GM12864 (cell line): ENCODE measurements at places on chromosomes 7 and 10.

- peak; percentile 72 for DNase-seq
These were observed 9.5 kb downstream of the SLC13A1 start for GRCh38 chr7:123190109-123190831.

GRCh38 chr7:105943486-105943885 is 19.6 kb upstream of the CDHR3 start:
- no peak for DNase-seq

- no peak for DNase-seq
These were observed 85.2 kb upstream of the DNAAF5 start for GRCh38 chr7:641269-641671.

- DNase-seq = no peak
These were observed 444.0 kb upstream of the ZWINT start for GRCh38 chr10:56805022-56805421.

- DNase-seq = no peak
These were observed 10.6 kb downstream of the IQCE start for GRCh38 chr7:2569421-2569820.

DNA sequence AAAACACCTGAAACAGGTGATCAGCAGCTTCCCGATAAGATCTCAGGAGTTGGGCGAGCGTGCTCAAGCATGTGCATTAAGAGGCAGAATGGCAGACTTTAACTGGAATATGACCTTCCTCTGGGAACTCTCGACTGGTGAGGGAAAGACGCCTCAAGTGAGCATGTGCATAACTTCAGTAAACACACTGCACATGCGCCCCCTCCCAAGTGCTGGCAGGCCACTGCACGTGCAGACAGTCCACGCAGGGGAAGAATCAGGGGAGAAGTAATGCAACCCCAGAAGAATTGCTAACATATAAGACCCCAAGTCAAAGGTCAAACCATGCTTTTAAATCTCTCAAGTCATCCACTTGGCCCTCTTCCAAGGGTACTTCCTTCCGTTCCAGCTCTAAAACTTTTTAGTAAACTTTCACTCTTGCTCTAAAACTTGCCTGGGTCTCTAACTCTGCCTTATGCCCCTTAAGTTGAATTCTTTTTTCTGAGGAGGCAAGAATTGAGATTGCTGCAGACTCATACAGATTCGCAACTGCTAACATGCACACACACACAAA is 541.0 kb downstream of the TNS3 start:
- DNase-seq = no peak

- DNase-seq = no peak
These were observed 142.6 kb upstream of the NEBL start for GRCh38 chr10:21039721-21040120.

- peak; percentile 10 for DNase-seq
These were observed 41.1 kb upstream of the STMP1 start for GRCh38 chr7:135620980-135621850.

- DNase-seq = no peak
These were observed 22.7 kb downstream of the MACC1 start for GRCh38 chr7:20194343-20194995.

GRCh38 chr10:4301291-4302045 is 516.5 kb upstream of the KLF6 start:
- no peak for DNase-seq

- no peak for DNase-seq
These were observed 624.7 kb upstream of the IGFBP3 start for GRCh38 chr7:46545790-46546189.

GRCh38 chr10:95640891-95641315 is 15.6 kb downstream of the ALDH18A1 start:
- DNase-seq = no peak

GRCh38 chr7:1531263-1531978 is 919 bp downstream of the MAFK start:
- DNase-seq = no peak

- DNase-seq = no peak
These were observed 362.5 kb upstream of the NRP1 start for GRCh38 chr10:33697016-33697415.

- DNase-seq = no peak
These were observed 265.1 kb upstream of the KLF6 start for GRCh38 chr10:4050061-4050460.

- no peak for DNase-seq
These were observed 2.1 kb upstream of the RAPGEF5 start for GRCh38 chr7:22358820-22359697.

DNA sequence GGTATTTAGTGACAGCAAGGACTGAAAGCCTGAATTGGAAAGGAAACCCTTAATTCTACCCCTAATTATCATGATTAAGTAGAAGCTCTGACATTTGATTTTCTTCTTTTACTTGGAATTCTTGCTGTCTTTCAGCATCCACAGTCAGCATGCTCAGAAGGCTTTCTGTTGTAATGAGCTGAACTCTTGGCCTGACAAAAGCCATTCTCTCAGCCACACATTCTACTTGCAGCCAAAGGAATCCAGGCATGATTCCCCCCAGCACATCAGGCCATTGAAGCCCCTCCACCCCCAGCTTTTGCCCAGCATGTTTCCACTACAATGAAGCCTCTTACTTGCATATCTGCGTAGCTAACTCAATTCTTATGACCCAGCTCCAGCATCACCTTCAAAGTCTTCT is 94.3 kb upstream of the FRMD4A start:
- no peak for DNase-seq

GRCh38 chr7:139494835-139495579 is 11.5 kb upstream of the KLRG2 start:
- peak; percentile 22 for DNase-seq

DNA sequence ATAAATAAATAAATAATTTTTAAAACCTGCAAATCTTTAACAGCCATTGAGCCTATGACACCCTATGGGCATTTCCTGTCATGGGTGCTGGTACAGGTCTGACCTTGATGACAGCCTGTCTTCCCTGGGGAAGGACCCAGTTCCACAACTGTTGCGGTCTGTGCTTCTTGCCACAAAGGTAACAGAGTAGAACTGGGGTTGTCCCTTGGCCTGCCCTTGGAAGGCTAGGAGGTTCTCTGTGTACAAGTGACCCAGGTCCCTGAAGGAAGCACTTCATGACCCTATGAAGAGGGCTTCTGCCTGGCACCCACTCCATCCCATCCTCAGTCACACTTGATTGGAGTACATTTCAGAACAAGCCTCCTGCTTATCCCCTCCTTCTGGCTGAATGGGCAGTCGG is 66.9 kb downstream of the OGDH start:
- DNase-seq = no peak

DNA sequence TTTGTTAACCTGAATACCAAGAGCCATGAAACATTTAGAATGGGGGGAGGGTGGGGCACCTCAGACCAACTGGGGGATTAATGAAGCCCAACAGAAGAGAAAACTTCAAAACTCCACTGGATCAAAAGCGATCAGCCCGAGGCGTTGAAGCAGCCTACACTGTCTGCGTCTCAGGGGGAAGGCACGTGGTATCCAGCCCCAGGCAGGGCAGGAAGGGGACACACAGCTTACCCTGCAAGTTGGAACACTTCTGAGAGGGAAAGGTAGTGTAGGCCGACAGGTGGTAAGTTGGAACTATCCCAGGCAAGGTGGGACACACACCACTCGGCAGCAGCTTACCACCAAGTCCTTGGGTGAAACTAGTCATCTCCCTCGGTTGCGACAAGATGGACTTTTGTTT is 102.9 kb downstream of the TAX1BP1 start:
- DNase-seq = no peak

- DNase-seq = no peak
These were observed 128.2 kb downstream of the UBE2H start for GRCh38 chr7:129824291-129825208.

DNA sequence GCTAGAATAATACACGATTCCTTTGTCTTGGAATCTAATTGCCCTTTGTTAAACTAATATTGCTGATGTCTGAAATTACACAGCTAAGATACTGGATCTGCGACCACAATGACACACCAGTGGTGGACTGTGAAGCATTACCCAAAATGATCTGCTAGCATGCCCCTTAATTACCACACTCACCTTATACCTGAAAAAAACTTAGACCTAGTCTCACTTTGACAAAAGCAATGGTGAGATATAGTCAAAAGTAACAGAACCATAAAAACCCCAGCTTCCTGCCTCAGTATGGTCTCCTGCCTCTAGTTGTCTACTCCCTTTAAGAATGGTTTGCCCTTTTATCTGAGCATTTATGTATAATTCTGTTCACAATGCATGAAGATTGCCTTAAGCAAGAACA is 20.8 kb upstream of the ERVW-1 start:
- no peak for DNase-seq

- no peak for DNase-seq
These were observed 481.0 kb downstream of the GALNT17 start for GRCh38 chr7:71612911-71613310.

GRCh38 chr7:13948019-13948801 is 41.3 kb downstream of the ETV1 start:
- no peak for DNase-seq

GRCh38 chr10:56745490-56745889 is 384.4 kb upstream of the ZWINT start:
- DNase-seq = no peak

DNA sequence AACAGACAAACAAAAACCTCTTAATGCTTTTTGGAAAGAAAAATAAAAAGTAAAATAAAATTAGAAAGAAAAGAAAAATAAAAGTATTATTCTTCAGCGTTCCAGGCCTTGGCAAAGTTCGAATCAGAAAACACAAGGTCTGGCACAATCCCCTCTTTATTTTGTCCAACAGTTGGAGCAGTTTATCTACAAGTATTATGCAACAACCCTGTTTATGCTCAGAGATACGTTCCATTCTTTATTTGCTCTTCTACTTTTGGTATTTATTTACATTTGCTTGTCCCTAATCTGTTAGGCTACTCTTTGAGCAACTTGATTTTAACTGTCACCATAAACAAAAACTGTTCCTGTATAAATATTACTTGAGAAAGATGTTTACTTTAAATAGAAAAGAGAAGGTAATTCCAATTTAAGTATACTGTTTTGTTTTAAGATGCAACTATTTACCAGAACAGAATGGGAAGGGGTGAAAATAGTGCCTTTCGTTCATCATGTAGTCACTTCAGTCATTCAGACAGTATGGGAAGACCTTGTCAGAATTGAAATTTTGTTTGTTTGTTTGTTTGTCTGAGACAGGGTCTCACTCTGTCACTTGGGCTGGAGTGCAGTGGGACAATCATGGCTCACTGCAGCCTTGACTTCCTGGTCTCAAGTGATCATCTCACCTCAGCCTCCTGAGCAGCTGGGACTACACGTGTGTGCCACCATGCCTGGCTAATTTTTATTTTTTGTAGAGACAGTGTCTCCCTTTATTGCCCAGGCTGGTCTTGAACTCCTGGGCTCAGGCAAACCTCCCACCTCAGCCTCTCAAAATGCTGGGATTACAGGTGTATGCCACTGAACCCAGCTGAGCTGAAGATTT is 5.7 kb downstream of the PDK4 start:
- DNase-seq = no peak

- no peak for DNase-seq
These were observed 185.9 kb upstream of the HPS1 start for GRCh38 chr10:98632456-98633150.

DNA sequence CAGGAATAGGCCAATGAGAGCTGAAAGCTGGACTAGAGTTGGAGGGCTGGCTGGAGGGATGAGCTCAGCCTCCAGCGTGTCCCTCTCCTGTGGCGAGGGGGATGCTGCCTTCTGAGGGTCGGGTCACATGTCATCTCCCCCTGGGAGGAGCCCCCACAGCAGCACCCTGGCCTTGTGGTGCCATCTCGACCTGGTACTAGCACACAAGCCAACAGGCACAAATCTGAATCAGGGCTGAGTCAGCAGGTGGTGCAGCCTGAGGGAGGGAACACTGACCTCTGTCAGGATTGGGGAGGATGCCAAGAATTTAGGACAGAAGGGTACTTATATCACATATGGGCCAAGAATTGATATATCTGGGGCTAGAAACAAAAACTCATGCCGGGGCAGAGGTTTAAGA is 280.4 kb downstream of the CELF2 start:
- DNase-seq = no peak

DNA sequence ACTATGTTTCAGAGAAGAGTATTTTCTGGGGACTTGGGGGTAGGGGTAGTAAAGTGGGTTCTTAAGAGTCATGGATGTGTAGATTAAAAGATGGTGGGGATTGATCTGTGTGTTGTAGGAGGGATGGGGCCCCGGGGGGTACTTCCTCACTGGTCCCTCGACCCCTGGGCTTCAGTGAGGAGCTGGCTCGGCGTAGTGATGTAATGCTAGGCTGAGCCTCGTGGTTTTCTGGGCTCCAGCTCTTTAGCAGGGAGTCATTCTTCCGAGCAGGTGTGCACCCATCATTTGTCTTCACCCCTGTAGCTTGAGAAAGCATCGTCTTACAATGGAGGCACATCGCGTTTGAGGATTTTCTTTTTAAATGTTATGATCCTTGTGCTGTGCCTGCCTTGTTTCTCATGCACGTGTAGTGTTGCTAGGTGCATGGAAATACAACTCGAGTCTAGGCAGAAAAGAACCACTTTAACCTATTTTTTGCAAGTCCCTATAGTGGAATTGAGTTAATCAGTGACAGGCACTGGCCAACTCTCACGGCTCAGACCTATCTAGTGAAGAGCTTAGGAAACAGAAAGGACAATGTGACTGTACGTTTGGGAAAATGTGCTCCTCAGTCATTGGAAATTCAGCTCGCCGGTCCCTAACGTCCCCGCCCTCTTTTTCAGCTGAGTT is 106.1 kb upstream of the BTBD16 start:
- DNase-seq = no peak

DNA sequence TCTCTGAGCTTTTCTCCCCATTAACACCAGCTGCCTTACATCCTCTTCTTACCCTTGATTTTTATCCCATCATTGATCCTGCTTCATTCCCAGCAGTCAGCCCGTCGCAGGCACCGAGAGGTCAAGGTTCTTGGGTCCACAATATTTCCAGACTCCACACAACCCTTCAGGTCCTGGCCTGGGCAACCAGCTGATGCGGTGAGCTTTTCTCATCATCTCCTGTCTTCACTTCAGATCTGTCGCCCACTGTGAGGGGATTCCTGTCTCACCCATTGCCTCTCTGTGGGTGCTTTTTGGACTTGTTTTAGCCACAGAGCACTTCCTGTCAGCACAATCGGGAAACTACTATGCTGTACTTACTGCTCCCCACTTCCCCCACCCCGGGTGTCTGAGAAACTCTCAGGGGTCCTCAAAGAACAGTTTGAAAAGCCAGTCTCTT is 8.4 kb upstream of the PVRIG start:
- DNase-seq = peak; percentile 67

DNA sequence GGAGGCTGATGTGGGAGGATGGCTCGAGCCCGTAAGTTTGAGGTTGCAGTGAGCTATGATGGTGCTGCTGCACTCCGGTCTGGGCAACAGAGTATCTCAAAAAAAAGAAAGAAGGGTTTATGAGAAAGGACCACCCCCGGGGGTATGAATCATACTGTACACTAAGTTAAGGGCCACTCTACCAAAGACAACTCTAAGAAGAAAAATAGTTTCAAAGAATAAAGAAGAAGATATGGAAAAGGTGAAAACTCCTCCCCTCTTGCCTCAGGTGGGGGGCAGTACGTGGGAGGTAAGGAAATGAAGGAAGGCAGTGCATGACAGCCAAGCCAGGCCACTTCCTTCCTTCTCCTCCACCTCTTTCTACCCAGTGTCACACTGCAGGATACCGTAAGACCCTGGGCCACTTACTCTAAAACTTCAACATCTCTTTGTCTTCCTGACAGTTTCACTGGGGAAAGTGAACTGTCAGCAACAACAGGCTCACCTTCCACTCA is 61.3 kb downstream of the PIP4K2A start:
- no peak for DNase-seq

- DNase-seq = no peak
These were observed at the start of gene MARVELD1 for GRCh38 chr10:97713339-97713825. Gene MARVELD1 (plus strand): TSS chr10:97713730. CDS start chr10:97713877, 147 bp downstream.
